Naive thymus-derived CD4-positive, alpha-beta T cell (primary cell): ENCODE measurements at places on chromosomes 4 and X.

- no peak for DNase-seq
Observed at GRCh38 chrX:16839219-16839851, 30.8 kb downstream of the RBBP7 start.

DNA sequence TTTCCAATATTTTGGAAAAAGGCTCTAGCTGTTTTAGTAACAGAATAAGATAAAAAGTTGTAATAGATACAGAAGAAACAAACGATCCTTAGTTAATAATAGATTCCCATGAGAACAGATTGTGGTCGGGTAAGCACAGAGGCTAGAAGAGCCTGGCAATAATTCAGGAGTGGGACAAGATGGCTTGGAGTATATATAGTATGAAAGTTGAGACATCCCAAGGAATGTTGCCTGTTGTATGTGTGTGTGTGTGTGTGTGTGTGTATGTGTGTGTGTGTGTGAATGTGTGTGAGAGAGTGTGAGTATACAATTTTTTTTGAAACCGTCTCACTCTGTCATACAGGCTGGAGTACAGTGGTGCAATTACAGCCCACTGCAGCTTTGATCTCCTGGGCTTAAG, 150.7 kb downstream of the PDGFC start:
- DNase-seq, result no peak

- DNase-seq, result no peak
Observed at GRCh38 chr4:155615081-155615887, 51.4 kb upstream of the GUCY1A1 start.

- no peak for DNase-seq
Observed at GRCh38 chr4:118734491-118735205, 49.5 kb downstream of the METTL14 start.

DNA sequence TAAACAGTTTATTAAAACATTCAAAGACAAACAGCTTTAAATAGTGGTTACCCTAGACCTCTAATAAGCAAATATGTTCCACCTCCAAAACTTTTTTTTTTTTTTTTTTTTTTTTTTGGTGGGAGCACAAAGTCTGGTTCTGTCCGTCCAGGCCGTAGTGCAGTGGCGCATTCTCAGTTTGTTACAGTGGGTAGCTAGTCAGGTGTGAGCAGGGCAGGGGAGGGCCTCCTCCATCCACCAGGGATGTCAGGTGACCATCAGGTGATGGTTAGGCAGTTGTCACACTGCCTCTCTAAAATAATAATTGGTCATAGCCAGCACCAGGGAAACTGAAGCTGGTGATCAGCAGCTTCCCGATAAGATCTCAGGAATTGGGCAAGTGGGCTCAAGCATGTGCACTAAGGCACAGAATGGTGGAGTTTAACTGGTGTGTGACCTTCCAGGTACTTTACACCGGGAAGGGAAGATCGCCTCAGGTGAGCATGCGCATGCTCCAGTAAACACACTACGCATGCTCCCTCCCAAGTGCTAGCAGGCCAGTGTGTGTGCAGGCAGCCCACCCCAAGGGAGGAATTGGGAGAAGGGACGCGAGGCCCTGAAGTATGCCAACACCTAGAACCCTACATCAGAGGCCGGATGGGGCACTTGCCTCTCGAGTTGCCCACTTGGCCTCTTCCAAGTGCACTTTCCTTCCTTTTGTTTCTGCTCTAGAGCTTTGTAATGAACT, 27.2 kb downstream of the TNIP2 start:
- no peak for DNase-seq
